ENCODE measurements at places on chromosomes 5 and 9. TPM values are rescaled to one million over a fixed set of nuclear protein-coding genes. Genes with fewer than 3 reads are reported as not detected.

Gene MAMDC4
- total RNA-seq: 1.7 TPM

Gene MCIDAS
- total RNA-seq: not detected

Gene DRD1
- total RNA-seq: not detected

Gene SIT1
- total RNA-seq: not detected

DNA sequence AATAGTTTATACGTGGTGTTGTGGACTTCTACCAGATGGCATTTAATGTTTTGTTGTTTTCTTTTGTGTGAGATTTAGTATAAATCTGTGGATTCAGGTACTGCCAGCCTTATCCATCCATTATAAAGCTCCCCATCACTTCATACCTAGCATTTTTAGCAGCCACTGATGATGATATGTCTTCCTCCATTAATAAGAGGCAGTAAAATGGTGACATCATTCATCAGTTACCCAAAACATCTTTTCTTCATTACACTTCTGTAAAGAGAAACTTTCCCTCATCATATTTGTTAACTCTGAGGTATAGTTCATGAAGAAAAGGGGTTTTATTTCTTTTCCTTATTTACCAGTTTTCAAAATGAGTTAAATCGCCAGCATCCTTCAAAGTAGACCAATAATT is 19.4 kb downstream of the CHD1 start:
- DNase-seq: no peak

GRCh38 chr9:115674091-115674490 is 479.5 kb upstream of the PAPPA start:
- no peak for DNase-seq

DNA sequence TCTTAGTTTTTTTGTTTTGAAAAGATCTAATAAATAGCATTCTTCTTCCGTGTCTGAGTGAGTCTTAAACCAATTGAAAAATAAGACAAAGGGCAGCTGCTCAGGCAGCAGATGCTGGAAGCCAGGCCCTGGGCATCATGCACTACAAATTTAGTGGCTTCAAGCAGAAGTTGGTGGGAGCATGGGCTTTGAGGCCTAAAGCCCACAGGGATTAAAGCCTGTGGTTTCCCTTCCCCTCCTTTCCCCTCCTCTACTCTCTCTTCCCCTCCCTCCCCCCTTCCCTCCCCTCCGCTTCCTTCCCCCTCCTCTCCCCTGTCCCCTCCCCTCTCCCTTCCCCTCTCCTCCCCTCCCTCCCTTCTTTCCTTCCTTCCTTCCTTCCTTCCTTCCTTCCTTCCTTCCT is 20.1 kb upstream of the KIF4B start:
- no peak for DNase-seq

- no peak for DNase-seq
Observed at GRCh38 chr5:54249210-54250028, 61.0 kb downstream of the ARL15 start.

GRCh38 chr5:91176288-91177016 is 206.7 kb downstream of the ARRDC3 start:
- DNase-seq: no peak

GRCh38 chr9:76629205-76629990 is 134.8 kb upstream of the PCA3 start:
- DNase-seq: no peak

GRCh38 chr9:89077519-89077918 is 86.3 kb downstream of the S1PR3 start:
- DNase-seq: peak; percentile 50

DNA sequence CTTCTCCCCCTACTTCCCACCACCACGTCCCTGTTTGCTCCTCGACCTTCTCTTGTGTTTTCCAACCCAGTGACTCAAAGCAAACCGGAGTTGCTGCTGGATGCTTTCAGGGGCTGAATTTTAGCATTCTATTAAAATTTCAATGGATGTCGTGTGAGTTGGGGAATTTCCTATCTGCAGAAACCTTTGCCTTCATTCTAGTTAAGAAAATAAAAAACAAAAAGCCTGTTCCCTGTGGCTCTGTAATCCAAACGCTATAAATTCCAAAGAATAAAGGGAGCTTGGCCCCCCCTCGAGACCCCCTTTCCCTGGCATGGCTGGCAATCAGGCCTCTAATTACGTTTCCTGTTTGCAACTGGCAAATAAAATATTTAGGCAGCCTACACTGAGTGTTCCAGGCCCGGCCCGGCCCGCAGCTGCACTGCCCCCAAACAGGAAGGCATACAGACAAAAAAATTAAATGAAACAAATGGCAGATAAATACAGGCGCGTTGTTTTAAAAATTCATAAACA is 139.4 kb upstream of the PPP1R26 start:
- DNase-seq: no peak

- no peak for DNase-seq
Observed at GRCh38 chr5:2112173-2113025, 229.7 kb upstream of the IRX4 start.
